ENCODE measurements at places on chromosomes 5 and 9. TPM values are rescaled to one million over a fixed set of nuclear protein-coding genes. Genes with fewer than 3 reads are reported as not detected.

DNA sequence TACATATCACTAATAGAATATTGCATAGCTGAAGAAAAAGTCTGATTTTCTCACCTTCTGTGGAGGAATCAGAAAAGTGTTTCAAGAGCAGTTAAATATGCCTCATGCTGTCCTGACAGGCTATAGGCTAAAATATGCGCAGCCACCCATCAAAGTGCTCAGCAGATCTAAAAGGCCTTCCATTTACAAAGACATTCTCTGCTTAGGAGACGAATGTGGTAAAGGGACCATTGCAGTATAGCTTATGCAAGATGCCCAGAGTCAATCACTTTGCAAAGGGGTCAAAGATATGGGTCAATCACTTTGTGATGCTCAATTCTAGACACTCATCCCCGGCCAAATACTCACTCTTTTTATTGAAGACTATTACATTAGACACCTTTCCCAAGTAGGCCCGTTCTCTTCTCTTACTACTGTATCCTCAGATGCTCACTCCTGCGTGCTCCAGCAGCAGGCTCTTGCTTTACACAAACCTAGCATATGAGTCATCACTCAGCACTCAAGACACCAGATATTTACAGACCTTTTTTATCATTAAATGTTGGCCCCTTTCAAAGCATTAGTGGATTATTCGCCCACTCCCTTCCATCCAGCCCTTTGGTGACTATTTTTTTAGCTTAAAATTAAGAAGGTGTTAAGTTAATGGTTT, 568.2 kb upstream of the CDH18 start:
- DNase-seq: no peak

Gene GDF9
- total RNA-seq: 2.5 TPM

Gene PCDHA9
- total RNA-seq: not detected

GRCh38 chr9:121609822-121610637, 41.4 kb upstream of the DAB2IP start:
- peak; percentile 71 for DNase-seq

DNA sequence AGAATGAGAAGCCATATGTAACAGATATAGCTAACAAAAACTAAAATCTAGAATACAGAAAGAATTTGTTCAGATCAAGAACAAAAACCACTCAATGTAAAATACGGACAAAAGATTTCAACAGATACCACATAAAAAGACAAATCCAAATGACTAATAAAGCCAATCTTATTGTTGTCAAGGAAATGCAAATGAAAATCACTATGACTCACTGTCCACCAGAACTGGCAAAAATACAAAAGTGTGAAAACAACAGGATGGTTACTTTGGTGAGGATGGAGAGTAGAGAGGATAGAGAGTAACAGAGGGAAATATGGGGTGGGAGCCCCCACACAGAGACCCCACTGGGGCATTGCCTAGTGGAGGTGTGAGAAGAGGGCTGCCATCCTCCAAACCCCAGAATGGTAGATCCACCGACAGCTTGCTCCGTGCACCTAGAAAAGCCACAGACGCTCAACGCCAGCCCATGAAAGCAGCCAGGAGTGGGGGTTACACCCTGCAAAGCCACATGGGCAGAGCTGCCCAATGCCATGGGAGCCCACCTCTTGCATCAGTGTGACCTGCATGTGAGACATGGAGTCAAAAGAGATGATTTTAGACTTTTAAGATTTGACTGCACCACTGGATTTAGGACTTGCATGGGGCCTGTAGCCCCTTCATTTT, 15.2 kb upstream of the RHOBTB3 start:
- DNase-seq: no peak

Gene SNX18
- 18.4 TPM for total RNA-seq

- DNase-seq: no peak
Observed at GRCh38 chr5:157362012-157362411, 96.1 kb downstream of the CYFIP2 start.

Gene BHMT2
- total RNA-seq: 6.7 TPM

DNA sequence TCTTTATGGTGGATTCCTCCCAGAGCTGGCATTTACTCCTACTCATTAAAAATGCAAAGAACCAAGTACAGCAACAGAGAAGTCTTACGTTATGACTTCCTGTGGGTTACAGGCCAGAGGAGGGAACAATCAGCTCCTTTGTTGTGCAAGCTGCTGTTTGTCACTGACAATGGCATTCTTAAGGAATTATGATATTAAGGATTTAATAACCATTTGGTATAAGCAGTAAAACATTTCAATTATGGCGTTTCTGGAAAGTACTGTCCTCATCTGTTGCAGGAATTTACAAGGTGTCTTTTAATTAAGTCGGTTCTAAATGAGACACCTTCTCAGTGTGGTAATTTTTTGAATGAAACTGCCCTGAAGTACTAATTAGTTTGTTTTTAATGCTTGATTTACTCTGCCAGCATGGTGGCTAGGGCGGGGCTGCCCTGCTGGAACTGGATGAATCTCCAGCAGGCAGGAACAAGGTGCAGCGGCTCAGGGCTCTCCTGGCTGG, 49.1 kb upstream of the VDAC1 start:
- no peak for DNase-seq

- no peak for DNase-seq
Observed at GRCh38 chr5:146441896-146442295, 5.2 kb upstream of the TCERG1 start.

DNA sequence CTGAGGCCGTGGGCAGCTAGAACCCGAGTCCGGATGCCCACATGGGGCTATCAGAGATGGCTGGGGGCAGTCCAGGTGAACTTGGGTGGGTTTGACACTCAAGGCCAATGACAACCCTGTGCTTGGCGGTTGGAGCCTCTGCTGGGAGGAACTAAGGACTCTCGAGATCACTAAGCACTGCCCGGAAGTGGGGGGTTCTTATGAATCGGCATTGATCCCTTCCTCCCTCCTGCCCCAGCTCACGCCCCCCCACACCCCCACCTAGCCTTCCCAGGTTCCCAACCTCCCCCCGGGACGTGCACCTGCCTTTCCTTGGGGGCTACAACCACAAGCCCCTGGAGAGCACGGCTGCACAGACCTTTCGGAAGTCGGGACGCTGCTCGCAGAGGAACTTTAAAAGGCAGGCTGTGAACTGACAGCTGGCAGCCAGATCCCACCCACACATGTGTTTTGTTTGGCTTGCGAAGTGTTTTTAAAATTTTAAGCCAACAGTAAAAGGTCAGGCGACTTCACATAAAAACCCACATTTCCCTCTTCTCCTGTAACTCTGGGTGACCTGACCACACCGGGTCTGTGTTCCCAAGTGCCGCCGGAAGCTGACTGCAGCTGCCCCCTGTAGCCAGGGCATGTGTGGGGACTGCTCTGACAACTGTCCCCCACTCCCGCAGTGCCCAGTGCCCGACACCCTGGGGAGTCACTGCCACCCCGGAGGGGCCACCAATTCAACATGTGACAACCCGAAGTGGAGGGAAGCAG, 5.1 kb upstream of the RALGDS start:
- peak; percentile 41 for DNase-seq

DNA sequence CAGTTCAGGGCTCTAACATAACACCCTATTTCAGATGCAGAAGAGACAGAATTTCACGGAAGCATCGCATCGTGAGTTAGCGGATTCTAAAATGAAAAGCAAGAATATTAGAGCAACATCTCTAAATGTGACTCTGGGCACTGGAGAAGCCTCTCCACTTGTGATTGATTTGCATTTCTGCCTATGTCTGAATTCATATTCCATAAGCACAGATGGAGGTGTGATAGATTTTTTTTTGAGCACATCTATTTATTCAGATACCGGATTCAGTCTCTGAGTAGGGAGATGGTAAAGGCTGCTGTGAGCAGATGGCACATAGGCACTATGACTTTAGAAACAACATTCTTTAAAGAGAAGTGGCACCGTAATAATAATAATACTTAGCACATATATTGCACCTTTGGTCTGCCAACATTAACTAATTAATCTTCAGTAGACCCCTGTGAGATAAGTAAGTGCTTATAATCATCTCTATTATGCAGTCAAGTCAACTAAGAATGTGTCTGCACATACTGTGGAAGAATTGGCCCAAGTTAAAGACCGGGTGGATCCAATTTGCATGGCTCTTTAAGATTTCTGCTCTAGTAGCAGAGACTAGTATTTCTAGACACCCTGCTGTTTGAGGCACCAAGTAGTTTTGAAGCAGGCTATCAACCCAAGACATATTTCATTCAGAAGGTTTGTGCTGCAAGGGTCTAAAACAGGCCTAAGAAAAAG, 685.0 kb downstream of the CETN3 start:
- DNase-seq: no peak

DNA sequence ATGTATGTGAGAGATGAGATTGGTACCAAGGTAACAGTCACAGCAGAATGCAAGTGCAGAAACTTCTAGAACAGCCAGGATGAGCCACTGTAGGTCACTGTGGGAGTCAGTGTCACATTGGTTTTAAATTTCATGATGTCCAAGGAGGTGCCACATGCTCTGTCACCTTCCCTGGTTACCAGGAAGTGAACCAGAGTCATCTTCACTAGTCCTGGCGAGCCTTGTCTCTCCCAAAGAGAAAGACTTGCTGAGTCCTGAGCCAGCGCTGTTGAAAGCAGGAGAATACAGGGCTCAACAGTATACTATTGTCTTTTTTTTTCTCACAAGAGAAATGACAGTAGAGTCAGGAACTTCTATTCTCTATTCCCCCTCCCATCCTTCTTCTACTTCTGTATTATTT, 615.5 kb downstream of the RAB3C start:
- peak; percentile 66 for DNase-seq

Gene HIGD2A
- total RNA-seq: 189 TPM

Gene AGXT2
- 0.20 TPM for total RNA-seq

DNA sequence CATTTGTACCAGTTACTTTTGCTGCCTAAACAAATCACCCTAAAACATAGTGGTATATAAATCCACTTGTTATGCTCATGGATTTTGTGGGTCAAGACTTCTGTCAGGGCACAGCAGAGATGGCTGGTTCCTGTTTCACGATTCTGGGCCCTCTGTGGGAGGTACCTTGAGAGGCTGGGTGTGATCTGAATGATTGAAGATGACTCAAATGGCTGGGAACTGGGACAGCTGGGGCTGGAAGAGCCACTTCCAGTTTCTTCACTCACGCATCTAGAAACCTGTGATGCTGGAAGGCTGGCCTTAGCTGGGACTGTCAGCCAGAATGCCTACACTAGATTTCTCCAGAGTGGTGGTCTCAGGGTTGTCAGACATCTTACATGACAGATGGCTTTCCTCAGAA, 88.1 kb downstream of the KIF4B start:
- no peak for DNase-seq

- no peak for DNase-seq
Observed at GRCh38 chr5:102758576-102758975, 3.5 kb downstream of the PAM start.

- no peak for DNase-seq
Observed at GRCh38 chr5:76273206-76273885, 129.7 kb upstream of the IQGAP2 start.

Gene ERBIN
- 35.9 TPM for total RNA-seq

GRCh38 chr9:89309166-89309565, 1.8 kb upstream of the CKS2 start:
- no peak for DNase-seq

- DNase-seq: no peak
Observed at GRCh38 chr5:52517667-52518066, 270.0 kb upstream of the ITGA1 start.

DNA sequence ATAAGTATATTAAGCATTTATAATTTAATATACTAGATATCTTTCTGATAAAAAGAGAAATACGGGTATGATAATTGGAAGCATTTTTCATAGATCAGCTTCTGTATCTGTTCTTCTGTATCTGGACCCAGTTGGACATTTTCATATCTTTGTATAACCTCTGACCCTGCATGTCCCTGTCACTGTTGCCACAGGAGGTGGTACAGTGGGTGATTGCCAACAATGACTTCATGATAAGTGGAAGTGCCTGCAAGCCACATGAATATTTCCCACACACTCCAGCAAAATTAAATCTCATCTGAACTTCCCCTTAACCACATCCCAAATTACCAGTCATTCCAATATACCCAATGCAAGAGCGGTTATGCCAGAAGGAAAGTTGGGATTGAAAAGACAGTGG, 376.4 kb downstream of the ARRDC3 start:
- DNase-seq: no peak

DNA sequence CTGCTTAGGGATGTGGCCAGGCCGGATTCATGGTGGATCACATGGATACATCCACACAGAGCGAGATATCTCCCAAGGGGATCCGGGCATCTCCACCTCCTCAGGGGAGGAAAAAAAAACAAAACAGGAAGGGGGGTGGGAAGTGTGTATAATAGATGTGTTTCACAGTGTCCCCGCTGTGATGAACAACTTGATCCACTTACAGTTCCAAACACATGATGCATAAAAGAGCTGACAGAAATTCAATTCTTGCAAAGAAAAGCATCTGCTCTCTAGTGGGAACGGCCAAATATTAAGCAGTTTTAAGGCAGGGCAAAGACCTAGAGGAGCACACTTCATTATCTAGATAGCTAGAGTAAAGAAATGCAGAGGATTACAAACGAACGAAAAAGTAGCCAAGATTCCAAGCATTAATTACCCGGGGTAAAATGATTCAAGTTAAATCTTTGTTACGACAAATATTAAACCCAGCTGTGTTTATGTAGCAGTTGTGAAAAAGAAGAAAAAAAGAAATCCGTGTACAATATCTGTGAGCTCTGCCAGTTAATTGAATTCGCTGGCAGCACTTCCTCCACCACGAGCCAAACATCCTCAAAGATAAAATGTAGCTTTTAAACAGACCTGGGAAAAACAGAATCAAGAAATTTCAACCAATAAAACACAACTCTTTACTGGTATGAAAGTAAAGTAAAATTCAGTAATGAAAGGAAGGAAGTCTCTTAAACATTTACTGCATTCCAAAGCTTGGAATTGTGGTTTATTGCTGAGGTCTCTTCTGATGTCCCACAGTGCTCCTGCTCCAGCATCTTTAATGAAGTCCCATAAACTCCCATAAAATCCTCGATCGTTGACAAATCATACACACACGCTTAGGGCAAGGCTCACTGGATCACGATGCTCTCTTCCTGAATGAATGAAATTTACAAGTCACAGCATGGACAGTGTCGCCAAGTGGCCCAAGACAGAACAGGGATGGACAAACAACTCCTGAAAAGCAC, 213.0 kb downstream of the CRB2 start:
- DNase-seq: no peak

Gene NACC2
- 51.7 TPM for total RNA-seq

DNA sequence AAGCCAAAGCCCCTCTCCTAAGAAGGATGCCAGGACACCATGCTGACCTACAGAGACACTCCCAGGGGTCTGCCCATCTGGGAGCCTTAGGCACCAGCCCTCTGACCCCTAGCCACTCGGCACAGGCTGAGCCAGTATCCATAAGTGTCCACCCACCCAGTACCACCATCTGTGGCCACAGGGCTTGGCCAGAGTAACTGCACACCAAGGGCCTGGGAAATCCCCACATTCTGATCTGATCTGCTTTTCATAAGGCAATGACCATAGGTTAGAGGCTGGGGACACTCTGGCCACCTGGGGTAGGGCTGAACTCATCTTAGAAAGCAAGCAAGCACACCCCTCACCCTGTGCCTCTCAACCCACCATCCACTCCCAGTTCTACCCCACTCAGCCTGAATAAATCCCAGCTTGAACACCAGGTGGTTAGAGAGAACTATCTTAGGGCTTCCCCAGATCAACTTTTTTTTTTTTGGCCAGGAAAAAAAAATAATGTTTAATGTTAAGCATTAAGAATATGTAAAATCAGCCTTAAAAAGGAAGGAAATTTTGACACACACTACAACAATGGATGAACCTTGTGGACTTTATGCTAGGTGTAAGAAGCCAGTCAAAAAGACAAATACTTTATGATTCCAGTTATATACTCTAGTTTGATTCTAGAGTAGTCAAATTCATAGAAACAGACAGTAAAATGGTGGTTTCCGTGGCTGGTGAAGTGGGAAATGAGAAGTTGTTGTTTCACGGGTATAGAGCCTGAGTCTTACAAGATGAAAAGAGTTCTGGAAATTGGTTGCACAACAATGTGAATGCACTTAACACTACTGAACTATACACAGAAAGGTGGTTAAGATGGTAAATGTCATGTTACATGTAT, 6.2 kb downstream of the GNPDA1 start:
- DNase-seq: no peak

Data from gastrocnemius medialis (tissue), 4 donors.